ENCODE measurements at places on chromosomes 7 and 10.

DNA sequence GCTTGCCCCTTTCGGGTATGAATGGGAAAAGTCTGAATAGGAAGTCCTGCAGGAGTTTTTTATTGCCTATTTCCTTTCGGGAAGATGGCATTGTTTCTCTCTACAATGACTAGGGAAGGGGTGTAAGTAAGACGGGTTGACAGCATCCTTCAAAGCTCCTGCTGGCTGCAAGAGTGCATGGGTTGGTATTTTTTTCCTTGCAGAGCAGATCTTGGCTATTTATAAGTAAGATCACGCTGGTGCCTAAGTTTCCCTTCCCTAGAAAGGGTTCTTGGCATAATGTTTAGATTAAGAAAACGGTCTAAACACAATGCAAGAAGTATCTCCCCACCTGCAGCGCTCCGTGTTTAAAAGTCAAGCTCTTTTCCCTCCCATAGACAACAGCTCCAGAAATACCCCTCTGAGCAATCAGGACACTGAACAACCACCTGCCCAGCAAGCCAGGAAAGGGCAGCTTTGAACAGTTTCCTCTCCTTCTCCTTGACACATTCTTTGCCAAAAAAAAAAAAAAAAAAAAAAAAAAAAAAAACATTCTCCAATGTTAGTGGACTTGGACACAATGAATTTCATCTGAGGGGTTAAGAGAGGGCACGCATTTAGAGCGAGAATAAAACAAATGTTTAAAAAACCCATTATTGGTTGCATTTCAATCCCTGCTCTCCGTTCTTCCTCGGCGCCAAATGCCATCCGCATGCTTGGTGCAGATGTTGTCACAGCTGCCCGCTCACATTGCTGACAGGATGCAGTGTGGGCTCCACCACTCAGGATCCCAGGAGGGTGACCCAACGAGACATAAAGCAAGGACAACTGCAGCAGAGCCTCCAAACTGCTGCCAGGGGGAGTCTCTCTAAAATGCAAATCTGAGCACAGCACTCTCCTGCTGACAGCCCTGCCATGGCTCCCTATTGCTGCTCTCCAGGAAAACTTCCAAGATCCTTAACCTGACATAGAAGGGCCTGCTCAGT lies 427.4 kb upstream of the MGMT start:
- DNase-seq, result no peak

GRCh38 chr10:65423043-65423442 lies 1502.8 kb upstream of the LRRTM3 start:
- no peak for DNase-seq

GRCh38 chr7:28061824-28062196 lies 118.8 kb downstream of the JAZF1 start:
- DNase-seq, result no peak

DNA sequence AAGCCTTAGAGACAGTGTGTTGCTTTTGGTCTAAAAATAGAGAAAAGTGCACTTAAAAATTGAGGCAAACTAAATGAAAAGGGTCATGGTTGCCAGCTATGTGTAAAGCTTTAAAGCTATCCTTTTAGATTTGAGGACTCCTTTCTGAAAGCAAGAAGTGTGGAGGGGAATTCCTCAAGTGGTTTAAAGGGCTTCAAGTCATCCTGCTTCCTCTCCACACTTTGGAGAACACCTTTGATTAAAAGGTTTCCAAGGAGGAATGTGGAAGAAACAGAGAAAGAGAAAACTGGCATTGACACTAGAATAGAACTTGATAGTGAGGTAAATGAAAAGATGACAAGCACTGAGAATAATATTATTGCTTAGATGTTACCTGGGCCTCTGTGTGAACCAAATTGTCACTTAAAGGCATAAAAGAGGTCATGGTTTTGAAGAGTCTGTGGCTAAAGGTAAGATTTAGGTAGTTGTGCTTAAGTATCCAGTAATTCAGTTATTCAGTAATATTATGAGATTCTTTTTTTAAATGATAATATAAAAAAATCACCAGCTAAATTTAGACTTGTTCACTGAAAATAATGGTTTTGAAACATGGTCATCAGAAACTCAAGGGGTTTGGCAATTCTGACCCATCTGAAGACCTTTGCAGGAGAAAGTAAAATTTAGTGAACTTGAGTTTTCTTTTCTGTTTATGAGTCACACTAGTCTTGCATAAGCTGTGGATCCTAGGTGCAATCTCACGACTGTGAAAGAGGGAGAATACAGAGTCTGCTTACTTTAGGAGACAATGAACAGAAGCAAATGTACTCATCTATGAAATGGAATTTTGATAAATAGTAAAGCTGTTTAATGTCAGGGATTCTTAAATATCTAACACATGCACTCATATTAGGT lies 466.0 kb downstream of the KIF20B start:
- DNase-seq, result no peak

GRCh38 chr7:88842201-88842600 lies 46.7 kb upstream of the TEX47 start:
- no peak for DNase-seq

DNA sequence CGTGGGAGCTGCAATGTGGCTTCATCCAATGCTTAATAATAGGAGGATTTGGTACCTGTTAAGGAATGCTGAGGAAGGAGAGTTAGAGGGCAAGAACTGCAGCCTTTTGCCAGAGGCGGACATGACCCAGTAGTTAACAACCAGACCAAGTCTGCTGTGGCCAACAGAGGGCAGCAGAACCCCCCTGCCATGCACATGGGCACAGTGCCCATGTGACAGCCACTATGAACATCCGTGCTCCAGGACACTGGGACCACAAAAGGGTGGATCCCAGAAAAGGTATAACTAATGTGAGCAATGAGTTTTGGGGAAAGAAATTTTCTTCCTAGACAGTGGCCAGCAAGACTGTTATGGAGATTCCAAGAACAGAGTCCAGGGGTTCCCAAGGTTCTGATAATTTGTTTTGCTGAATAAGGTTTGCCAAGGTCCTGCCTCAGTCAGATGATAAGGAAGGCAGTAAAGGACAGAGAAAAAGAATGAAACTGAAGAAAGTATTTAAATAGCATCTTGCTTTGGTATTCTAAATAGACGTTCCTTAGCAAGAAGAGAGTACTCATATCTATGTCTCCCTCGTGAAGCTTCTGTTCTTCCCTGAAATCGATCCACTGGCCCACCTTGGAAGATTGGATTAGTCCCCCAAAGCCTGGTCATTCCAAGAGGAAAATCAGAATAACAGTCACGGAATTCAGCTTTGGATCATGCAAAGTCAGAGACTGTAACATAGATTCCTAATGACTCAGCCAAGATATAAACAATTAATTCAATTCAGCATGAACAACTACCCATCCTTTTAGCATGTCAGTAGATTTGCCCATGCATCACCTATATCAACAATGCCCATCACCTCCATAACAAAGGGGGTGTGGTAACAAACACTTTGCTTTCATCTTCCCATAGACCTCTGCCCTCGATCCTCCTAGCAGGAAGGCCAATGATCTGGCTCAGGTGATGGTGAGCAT lies 56.0 kb downstream of the LGI1 start:
- DNase-seq, result peak; percentile 66

GRCh38 chr10:52573347-52573746 lies 199.2 kb downstream of the MBL2 start:
- no peak for DNase-seq

DNA sequence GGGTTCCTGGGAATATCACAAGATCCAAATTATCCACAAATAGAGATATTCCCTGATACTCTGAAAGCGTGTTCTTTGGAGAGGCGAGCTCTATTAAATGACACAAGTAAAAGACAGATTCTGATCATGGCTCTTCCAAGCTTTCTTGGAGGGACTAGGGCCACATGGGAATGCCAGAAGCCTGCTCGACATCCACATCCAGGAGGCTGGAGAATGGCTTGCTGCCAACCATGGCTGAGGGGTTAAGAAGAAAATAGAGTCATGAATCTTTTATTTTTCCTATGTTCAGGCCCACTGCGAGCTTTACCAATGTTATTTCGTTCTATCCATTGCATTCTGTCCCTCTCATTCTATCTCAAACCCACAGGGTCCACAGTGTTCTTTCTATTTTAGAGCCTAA lies 1018.0 kb upstream of the CELF2 start:
- no peak for DNase-seq

GRCh38 chr7:29239638-29240037 lies 45.1 kb downstream of the CHN2 start:
- DNase-seq, result no peak

GRCh38 chr7:144388950-144389349 lies 14.5 kb downstream of the NOBOX start:
- no peak for DNase-seq

DNA sequence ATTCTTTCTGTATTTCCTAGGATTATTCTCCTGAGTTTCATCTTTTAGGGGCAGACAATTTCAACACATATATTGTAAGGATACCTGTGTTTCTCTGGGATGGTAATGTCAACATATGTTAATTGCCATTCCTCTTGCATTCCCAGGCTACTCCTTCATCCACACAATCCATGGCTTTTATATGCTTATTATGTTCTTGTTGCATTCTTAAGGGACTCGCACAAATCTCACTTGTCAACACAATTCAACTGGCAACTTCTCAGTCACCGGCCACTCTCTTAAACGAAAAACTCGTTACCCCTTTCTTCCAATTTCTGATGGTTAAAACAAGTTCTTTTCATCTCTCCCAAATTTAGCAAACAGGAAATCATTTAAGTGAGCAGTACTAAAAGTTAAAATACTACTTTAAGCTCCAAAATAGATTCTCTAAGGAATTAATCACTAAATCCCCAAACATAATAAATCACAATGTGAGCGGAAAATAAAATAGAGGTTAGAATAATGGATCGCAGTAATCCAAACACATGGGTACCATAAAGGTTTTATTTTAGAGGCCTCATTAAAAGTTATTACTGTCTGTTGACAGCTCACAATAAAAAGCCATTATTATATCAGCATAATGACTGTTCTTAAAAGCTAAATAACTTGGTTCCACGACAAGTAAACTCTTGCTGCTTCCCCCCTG lies 223.2 kb downstream of the ELMO1 start:
- DNase-seq, result no peak

DNA sequence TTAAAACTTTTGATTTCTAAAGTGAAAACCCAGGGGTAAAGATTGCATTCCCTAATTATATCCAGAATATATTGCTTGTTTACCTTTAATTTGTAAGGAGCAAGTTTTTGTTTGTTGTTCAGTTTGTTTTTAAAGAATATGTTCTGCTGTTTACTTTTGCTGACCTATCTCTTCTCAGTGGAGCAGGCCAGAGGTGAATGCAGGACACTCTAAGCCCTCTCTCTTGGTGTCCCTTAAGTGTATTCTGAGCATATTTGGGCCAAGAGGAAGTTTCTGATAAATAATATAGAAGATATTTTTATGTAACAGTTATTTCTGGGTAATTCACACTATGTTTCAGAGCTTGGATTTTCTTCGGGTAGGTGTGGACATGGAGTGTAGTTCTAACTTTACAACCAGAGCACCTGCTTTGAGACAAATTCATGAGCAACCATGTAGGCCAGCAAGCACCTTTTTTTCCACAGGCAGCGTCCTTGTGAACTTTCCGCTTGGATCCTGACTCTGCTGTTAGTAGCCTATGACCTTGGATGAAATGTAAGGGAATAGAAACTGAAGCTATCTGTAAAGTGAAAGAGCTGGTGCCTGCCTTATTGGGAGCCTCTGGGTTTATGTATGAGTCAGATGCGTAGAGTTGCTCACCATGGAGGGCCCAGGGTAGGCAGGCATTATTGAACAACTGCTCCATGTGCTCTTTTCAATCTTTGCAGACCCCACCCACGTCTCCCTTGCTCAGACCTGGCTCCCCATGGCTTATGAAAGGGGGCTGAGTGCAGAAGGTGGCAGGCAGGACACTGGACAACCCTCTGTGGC lies 16.1 kb downstream of the OGDH start:
- peak; percentile 64 for DNase-seq

DNA sequence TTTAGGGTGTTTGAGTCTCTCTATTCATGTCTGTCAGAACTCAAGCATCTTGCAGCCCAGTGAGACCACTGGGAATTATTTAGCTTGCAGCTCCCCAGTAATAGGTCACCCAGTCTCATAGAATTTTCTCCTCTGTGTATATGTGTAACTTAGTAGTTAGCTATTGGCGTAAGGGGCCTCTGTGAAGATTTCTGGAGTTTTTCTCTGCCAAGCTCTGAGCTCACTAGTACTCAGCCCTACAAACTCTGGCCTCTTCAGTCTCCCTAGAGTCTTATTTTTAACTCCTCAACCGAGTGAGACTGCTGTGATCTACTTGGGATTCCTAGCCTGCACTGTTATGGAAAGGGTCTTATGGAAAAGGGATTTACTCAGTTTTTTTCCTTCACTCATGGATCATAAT lies 90.2 kb downstream of the PPP1R9A start:
- no peak for DNase-seq

DNA sequence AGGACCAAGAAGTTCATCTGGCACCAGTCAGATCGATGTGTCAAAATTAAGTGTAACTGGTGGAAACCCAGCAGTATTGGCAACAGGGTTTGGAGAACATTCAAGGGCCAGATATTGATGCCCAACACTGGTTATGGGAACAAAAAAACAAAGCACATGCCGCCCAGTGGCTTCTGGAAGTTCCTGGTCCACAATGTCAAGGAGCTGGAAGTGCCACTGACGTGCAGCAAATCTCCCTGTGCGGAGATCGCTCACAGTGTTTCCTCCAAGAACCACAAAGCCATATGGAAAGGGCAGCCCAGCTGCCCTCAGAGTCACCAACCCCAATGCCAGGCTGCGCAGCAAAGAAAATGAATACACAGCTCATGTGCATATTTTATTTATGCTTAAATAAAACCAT lies 10.1 kb upstream of the C7orf33 start:
- DNase-seq, result no peak

- DNase-seq, result no peak
Measured at GRCh38 chr7:7369134-7369533, 166.5 kb downstream of the COL28A1 start.

DNA sequence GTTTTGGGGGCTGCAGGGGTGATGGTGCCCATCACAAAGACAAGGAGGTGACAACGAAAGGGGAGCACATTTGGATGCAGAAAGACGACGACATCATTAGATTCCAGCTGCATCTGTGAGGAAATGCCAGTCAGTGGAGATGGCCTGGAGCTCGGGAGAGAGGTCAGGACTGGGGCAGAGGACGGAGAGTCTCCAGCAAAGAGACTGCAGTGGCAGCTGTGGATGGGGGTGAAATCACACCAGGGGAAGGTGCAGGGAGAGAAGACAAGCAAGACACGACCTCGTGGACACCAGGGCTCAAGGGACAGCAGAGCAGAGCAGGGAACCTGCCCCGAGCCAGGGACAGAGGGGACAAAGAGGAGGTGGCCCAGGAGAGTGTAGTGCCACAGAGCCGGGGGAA lies 203.4 kb downstream of the PRPF18 start:
- DNase-seq, result no peak

DNA sequence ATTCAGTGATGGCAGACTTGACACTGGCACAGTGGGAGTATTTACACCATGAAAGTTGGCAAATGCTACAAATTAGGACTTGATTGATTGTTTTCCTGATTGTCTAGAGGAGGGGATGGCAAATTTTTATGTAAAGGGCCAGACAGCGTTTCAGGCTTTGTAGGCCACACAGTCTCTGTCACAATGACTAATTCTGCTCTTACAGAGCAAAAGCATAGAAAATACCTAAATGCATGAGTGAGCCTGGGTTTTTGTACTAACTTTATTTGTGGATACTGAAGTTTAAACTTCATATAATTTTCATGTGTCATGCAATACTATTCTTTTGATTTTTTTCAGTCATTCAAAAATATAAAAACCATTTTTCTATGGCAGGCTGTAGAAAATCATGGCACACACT lies 9.0 kb upstream of the ARMS2 start:
- no peak for DNase-seq

GRCh38 chr7:24609059-24609458 lies 35.8 kb downstream of the PALS2 start:
- DNase-seq, result no peak

Data from activated T-cell treated with anti-CD3 and anti-CD28 coated beads, Interleukin-2, amount 50 U/mL, for 48 hours (primary cell).